ENCODE measurements at places on chromosomes 3 and 15.

DNA sequence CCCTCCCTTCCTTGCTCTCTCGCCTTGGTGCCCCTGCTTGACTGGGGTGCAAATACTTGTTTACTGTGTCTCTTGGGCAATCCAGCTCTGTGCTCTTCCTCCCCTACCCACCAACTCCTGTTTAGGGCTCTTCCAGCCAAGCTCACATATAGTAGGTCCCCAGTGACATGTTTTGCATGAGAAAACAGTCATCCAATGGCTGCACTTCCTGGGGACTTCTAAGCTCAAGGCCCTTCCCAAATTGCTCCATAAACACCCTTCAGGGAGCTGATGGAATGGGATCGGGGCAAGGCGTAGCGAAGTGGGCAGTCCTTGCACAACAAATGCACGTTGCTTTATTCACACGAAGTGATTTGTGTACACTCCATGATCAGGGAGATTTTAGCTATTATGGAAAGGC, 9.4 kb upstream of the COPG1 start:
- DNase-seq, result no peak

GRCh38 chr3:139121513-139122220, 77.0 kb upstream of the PRR23C start:
- no peak for DNase-seq

- DNase-seq, result no peak
Measured at GRCh38 chr15:24269166-24269571, 406.4 kb upstream of the NPAP1 start.

DNA sequence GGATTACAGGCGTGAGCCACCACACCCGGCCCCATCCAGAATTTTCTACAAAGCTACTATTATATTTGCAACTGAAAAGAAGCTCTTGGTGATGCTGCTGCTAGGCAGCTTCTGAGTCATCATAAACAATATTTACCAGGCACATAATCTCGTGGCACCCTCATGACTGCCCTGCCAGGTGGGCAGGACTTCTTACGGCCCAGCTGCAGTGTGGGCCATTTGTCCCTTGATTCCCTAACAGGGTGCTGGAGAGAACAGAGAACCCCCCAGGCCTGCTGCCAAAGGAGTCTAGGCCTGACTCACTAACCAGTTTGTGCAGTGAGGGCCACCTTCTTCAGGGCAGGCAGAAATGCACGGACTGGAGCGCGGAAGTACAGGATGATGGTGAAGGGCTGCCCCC, 4.9 kb downstream of the EPB42 start:
- no peak for DNase-seq

DNA sequence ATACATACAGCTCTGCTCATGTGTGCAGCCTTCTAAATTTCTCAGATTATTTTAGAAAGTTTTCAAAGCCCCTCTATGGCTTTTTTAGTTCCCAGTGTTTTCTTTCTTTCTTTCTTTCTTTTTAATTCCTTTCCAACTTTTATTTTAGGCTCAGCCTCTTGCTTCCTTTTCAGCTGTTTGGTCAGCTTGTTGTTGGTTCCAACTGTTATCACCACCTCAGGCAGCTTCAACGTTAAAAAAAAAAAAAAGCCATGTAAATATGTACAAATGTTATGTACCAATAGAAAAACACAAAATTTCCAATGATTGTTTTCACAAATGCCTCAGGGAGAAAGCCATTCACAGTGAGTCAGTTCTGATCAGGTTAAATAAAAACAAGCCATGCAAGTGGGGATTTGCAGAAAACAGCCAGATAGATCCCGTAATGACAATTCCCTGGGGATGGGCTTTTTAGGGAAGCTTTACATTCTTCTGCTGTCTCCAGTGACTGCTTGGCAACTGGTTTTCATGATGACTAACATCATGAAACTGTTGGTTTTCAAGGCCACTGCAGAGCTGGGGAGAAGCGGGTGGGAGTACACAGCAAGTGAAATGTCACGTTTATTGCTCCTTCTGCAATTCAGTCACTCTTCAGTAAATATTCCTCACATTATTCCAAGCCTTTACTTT, 908.4 kb downstream of the EPHA3 start:
- peak; percentile 82 for DNase-seq

- DNase-seq, result no peak
Measured at GRCh38 chr15:69751566-69751965, 298.9 kb downstream of the RPLP1 start.

DNA sequence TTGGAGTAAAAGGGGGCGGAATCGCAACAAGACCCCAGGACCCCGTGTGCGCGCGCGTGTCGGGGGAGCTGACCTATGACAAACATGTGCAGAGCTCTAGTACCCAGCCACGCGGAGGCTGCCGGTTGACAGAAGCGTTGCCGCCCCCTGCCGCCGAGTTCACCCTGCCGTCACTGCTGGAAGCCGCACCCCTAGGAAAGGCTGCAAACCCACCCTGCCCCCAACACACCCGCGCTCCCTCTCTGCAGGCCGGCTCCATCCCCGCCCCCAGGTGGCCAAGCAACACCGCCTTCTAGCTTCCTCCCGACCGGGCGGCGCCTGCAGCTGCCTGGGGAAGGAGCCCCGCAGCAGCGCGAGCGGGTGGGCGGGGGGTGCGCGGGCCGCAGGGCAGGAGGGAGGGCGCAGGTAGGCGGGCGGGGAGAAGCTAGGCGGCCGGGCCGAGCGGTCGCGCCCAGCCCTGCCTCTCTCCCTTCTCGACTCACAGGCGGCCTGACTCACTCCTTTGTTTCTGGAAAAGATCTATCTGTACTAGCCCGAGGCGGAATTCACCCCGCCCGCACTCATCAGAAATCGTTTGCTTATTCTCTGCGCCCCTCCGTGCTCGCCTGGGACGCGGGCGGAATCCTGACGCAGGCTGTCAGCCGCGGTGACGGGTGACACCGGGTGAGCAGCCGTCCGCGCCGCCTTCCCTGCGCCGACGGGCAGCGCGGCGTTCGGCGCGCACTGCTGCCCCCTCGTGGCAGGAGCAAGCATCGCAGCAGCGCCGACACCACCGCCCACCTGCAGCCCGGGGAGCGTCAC, 160.8 kb downstream of the GAP43 start:
- peak; percentile 77 for DNase-seq

DNA sequence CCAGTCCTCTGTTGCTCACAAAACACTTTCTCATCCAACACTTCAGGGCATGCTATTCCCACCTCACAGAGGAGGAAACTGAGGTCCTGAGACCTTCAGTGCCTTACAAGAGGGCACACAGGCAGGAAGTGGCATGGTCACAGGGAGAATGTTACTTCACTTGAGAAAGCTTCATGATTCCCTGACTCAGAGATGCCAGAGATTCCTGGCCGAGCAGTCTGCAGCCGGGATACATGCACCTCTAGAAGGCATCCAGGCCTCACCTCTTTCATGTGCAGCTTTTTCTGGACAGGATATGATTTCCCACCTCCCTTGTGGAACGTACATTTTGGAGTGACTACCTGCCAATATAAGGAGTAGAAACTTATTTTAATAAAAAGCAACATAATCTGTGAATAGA, 2.8 kb upstream of the SST start:
- DNase-seq, result no peak

- no peak for DNase-seq
Measured at GRCh38 chr15:41876007-41876406, 17.8 kb downstream of the SPTBN5 start.

DNA sequence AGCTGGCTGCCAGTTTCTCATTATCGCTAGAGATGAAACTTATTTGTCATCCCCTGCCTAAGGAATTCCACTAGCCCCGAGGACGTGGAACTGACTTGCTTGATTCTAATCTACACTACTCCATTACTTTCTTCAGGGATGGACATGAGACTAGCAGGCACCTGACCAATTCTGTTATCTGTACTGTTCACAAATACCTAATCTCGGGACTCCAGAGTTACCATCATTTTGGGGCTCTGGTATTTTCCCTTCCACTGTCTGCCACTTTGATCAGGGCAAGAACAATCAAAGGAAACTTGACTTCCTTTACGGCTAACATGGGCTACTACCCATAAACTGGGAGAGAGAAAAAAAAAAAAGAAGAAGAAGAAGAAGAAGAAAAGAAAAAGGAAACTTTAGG, 27.8 kb downstream of the BMF start:
- no peak for DNase-seq

DNA sequence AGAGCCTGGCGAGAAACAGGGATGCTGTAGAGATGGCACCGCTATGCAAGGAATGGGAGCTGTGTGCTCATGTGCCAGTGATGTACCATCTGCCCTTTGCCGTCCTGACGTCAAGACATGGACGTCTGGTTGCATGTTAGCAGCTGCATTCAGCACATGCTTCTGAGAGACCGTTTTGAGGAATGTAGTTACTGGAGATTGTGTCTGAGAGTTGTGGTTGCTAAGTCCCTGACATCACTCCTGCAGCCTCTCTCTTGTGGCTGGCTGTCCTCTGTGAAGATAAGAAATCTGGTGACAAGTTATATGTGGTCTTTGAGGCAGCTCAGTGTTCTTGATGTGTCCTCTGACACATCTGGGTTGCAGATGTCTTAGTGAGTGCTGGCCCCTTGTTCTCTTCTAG, 165.1 kb downstream of the APBA2 start:
- no peak for DNase-seq

DNA sequence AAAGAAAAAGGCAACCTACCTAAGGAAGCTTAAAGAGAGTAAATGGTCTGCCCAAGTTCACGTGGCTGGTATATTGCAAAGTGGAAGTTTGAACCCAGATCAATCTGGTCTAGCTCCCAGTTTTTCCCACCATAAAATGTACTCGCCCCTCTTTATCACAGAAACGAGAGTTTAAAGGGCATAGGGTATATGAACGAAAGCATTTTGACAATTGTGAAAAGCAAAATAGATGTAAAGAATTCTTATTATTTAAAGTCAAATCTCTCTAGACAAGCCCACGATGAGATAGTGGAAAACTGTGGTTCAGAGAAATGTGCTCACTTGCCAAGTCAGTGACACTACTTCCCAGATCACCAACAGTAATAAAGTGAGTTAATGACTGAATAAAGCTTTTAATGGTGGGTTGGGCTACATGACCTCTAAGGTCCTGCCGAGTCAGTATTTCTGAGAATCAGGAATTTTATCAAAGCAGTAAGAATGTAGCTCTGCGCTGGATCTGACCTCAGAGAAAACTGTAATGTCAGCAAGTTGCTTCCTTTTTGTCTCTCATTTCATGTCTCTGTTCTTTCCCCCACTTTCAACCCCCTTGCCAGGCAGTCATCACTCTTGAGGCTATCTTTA, 23.3 kb upstream of the NEO1 start:
- no peak for DNase-seq

GRCh38 chr3:141286856-141287255, 55.2 kb downstream of the PXYLP1 start:
- DNase-seq, result no peak

DNA sequence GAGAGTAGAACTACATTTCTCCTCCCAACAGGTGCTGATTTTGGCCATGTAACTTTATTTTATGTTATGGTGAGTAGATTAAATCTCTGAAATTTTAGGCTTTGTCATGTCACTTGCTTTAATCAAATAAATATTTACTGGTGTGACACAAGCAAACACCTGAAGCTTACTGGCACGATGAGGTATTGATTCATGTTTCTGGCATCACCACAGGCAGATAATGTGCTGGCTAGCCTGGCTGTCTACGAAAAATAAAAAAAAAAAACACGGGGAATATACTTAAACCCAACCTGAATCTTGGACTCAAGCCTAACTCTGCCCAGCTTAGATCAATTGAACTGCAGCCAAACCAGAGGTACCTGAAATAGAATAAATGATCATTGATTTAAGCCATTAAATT, 65.6 kb upstream of the CADM2 start:
- DNase-seq, result no peak

DNA sequence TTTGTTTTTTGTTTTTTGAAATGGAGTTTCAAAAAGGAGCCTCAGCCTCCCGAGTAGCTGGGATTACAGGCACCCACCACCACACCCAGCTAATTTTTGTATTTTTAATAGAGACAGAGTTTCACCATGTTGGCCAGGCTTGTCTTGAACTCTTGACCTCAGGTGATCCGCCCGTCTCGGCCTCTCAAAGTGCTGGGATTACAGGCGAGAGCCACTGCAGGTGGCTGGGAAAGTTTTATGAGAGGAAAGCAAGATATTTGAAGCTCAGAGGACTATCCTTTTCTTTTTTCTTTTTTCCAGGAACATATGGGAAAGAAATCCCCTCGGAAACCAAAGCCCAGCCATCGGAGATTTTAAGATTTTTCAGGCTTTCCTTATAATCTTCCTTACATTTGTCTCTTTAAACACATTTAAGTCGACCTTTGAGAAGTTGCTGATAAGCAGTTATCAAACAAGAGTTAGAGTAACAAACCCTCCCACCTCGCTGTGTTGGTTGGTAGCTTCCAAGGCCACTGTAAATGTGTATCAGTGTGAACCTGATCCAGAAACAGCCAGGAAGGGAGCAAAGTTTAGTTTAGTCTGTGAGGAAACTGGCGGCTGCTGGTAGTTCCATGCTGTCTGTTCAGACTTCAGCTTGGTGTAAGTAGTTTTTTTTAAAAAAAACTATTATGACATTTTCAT, 34.5 kb upstream of the MAP3K13 start:
- DNase-seq, result no peak

GRCh38 chr3:152350776-152351175, 82.0 kb downstream of the MBNL1 start:
- no peak for DNase-seq

DNA sequence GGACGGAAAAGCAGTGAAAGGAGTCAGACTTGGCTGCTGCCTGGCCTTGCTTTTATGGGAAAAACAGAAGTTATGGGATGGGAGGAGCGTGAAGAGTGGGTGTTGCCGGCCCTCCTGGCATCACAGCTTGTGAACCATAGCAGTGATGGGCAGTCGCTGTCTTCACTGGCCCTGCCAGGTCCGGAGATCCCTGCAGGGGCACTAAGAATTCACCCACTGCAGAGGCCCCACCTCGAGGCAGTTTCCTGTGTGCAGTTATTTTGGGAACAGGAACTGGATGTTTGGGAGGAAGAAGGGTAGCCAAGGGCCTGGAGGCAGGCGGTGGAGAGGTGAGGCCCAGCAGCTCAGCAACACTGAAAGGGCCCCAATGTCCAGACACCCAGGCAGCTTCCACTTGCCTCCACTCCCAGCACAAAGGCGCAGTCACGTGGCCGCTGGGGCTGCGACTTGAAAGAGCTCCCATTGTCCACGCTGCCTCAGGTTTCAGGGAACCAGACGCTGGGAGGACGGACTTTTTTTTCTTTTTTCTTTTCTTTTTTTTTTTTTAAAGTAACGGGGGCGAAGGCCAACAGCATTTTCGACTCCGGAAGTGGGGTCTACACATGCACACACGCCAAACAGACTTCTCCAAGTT, 255.6 kb downstream of the ZNF621 start:
- no peak for DNase-seq

GRCh38 chr3:169128579-169128978, 534.9 kb downstream of the MECOM start:
- DNase-seq, result no peak

DNA sequence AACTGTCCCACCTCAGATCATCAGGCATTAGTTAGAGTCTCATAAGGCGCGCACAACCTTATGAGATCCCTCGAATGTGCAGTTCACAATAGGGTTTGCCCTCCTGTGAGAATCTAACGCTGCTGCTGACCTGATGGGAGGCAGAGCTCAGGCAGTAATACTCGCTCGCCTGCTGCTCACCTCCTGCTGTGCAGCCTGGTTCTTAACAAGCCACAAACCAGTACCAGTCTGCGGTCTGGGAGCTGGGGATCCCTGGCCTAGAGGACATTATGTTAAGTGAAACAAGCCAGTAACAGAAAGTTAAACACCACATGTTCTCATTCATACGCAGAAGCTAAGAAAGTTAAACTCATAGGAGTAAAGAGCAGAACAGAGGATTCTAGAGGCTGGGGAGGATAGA, 47.0 kb downstream of the MAP3K13 start:
- DNase-seq, result no peak
